Stimulated activated CD4-positive, alpha-beta T cell treated with anti-CD3 and anti-CD28 coated beads, Interleukin-2, amount 100 ng/mL, for 4 hours (primary cell): ENCODE measurements at places on chromosomes 3 and 15.

- no peak for DNase-seq
Measured at GRCh38 chr15:91422797-91423196, 322.7 kb downstream of the SV2B start.

- no peak for DNase-seq
Measured at GRCh38 chr15:59437142-59437816, 707 bp upstream of the FAM81A start.

DNA sequence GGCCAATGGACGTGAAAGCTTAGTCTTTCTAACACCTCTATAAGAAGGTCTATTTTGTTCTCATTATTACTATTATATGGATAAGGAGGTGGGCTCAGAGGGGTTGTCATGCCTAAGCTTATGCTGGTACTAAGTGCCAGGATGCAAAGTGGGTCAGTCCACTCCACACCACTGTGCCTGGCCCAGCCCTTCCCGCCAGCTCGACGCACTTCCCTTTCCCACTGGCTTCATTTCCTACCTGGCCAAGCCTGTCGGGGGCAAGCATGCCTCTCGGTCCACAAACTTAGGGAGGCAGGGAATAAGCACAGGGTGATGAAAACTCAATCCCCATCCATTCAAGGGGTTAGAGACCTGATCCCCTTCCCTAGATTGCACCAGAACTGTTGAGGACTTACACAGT, 5.9 kb upstream of the SYNM start:
- no peak for DNase-seq

GRCh38 chr3:72727172-72727571, 121.1 kb downstream of the SHQ1 start:
- DNase-seq, result no peak

DNA sequence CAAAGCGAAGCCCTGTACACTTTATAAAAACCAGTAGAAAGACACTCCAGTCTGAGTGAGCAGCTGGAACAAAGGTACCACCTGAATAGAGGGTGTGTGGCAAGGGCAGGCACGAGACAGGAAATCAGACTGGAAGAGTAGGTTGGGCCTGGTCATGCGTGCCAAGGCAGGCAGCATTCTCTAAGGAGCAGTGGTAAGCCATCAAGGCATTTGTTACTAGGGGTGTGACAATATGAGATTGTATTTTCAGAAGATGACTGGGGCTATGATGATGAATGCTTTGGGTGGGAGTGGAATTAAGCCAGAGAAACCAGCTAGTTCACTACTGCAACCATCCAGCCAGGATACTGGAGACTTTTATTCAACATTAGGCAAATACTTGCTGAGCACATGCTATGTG, 5.0 kb downstream of the JMJD7 start:
- no peak for DNase-seq

DNA sequence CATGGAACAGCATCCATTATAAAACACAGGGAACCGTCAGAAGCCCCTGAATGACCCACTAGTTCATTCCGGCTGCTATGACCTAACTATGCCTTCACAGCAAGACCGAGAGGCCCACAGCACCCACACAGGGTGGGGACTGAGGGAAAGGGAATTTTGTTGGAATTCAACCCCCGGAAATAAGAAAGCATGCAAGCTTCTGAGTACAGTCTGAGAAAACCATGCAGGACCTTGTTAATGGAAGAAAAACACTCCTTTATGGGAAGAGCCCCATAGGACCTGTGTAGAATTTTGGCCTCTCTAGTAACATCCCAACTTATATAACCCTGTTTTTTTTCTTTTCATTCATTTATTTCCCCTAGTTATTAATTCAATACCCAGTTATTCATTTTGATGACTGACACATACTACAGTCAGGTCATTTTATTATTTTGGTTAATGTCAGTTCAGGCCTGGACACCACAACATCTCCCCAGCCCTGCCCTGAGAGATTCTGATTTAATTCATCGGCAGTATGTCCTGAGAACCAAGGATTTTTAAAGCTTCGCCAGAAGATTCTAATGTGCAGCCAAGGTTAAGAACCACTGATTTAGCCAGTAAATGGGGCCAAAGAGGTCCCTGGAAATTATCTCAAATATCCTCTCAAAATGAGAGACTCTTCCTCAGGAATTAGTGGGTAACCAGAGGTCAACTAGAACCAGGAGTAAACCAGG, 231.6 kb upstream of the GOLGA6L4 start:
- no peak for DNase-seq
